ENCODE measurements at places on chromosomes 12 and 14.

GRCh38 chr12:47763481-47764346, 5.0 kb upstream of the RAPGEF3 start:
- DNase-seq, result no peak

GRCh38 chr12:104764225-104765091, 193.6 kb downstream of the SLC41A2 start:
- DNase-seq, result no peak

- DNase-seq, result no peak
Observed at GRCh38 chr14:77044783-77045237, 16.3 kb upstream of the IRF2BPL start.

DNA sequence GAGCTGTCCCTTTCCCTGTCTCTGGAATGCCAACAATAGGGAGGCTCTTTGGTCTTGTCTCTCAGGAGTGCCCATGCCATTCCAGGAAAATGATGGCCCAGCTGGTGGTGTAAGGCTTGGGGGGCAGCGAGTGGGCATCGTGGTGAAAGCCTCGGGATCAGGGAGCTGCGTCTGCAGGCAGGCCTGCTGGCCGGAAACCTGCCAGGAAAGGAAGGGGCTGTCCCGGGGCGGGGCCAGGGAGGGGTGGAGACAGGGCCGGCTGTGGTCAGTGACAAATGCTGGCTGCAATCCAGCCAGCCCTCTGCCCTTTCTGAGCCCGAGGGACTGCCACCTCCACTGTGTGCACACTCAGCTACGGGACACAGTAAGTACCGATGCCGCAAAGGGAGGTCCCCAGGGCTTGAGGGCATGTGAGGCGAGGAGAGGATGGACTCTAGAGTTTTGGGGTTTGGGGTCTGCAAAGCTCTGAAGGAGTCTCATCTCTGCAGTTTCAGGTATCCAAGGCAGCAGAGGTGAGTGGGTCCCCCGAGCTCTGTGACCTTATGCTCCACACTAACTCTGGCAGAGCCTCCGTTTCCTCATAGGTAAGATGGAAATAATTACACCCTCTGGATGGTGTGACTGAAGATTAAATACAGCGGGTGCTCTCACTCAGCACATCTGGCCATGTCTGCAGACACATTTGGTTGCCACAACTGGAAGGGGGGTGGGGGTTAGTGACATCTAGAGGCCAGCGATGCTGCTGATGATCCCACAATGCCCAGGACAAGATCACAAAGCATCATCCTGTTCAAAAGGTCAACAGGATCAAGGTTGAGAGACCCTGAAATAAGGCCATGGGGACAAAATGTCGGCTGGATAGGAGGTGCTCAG, at the start of gene SERPINA5:
SERPINA5 (plus strand) TSS at position 300 of the 873 bp plus-strand sequence. CDS start 5,937 bp downstream, outside the sequence.
- DNase-seq, result peak; percentile 34

GRCh38 chr14:55382483-55382882, 29.1 kb downstream of the ATG14 start:
- DNase-seq, result no peak

DNA sequence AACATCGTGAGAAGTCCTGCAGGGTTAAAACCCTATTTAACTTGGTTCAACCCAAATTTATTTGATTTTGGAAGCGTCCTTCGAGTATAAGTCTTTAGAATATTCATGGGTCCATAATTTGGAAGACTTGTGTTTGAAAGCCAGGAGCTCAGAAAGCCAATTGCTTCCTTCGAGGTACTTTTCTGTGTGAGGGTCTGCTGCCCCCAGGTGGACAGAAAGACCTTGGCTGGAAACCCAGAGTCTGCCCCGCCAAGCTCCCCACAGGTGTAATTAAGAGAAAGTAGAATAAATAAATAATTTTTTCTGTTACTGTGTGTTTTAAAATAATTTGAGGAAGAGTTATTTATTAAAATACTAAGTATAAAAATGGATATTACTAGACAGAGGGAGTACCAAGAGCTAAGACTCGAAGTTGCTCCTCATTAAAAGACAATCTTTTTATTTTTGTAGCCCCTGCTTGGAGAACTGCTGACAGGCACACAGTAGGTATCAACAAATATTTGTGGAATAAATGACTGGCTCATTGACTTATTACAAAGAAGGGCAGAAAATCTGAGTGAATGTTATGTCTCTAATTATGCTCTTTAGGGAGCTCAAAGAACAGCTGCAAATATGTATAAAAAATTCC, 105.8 kb downstream of the PAH start:
- no peak for DNase-seq

DNA sequence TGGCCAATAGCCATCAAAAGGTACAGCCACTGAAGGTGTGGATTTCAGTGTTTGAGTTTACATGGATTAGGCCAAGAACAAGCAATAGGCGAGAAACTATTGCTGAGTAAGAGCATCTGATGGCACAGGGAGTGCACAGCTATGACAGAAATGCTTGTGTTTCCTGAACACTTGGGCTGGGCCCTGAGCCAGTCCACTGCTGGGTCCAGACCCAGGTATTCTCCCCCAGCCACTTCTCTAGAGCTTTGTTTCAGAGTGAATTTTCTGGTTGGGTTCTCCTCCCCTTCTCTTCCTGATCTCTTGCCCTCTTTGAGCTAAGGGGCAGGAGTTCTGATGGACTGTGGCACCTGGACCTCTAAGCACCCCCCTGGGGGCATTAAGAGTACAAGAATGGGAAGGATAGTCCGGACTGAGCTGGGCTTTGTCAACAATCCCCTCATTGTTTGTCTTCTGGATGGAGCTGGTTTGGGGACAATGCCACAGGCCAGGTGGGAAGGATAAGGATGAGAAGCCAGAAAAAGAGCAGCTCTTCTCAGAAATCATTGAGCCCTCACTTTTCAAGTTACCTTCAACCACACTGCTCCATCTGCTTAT, 8.3 kb downstream of the HOXC5 start:
- DNase-seq, result no peak

- DNase-seq, result no peak
Observed at GRCh38 chr12:30926243-30927221, at the start of gene TSPAN11. TSPAN11 (plus strand) TSS chr12:30926748; CDS start chr12:30953992, 27,244 bp downstream.

DNA sequence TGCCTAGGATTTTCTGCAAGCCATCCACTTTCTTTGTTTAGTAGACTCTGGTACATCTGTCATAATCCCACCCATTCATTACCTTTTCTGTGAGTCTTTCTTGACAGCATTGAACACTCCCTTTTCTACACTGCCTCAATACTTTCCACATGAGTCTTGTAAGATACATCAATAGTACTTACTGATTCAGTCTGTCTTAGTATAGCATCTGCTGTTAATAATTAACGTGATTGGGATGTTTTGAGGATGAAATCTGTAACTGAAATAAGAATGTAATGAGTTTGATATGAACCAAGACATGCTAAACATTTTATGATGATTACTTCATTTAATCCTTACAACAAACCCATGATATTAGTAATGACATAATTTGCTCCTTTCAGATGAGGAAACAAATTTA, 196.2 kb upstream of the FOXG1 start:
- DNase-seq, result no peak

DNA sequence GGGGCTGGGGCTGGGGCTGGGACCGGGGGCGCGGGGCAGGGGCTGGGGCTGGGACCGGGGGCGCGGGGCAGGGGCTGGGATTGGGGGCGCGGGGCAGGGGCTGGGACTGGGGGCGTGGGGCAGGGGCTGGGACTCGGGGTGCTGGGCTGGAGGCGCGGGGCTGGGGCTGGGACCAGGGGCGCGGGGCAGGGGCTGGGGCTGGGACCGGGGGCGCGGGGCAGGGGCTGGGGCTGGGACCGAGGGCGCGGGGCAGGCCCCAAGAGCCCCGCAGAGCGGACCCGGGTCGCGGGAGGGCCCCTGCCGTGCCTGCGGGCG, 452 bp downstream of the P2RX2 start:
- no peak for DNase-seq

DNA sequence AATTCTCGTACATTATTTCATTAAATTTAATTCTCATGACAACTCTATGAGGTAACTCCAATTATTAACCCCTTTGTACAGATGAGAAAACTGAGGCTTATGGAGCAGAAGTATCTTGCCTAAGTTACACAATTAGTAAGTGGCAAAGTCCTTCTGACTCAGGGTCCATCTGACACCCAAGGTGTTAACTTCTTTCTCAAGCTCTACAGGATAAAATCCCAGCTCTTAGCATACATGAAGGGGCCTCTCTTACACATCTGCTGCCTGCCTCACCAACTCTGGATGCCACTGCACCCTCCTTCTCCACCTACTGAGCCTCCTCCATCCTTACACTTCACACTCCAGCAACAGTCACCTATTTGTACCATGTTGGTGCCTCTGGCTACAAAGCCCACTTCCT, 4.3 kb upstream of the KRT72 start:
- no peak for DNase-seq

DNA sequence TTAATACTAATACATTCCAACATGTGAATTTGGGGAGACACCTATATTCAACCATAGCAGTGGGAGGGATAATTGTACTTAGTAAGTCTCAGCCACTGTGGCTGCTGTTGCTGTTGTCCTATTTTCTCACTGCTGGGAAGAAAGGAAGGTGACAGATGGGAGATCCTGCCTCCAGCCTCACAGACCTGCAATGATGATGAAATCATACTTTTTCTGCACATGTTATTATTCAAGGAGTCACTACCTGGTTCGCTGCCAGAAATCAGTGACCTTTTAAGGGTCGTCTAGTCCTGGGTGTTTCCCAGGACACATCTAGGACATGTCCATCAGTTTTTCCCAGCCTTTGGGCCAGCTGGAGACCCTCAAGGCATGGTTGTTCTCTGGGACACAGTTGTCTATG, 106.2 kb upstream of the RPH3A start:
- DNase-seq, result no peak

DNA sequence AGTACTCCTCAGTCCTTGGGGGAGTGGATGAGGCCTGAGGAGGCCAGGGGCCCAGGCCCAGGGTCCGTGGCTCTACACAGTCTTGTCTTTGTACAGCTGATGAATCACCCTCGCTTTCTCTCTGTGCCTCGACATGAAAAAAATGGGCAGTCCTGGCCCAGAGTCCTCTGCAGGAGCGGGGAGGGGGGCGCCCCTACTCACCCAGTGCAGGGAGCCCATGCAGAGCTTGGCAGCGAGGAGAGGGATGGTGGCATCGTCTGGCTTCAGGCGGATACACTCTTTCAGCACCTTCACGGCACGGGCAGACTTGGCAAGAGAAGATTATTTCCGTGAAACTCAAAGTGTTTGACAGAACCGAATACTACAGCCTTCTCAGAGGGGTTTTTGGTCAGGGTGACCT, 159.3 kb downstream of the TTC7B start:
- DNase-seq, result no peak

- DNase-seq, result no peak
Observed at GRCh38 chr12:26696613-26697092, 136.3 kb downstream of the ITPR2 start.

DNA sequence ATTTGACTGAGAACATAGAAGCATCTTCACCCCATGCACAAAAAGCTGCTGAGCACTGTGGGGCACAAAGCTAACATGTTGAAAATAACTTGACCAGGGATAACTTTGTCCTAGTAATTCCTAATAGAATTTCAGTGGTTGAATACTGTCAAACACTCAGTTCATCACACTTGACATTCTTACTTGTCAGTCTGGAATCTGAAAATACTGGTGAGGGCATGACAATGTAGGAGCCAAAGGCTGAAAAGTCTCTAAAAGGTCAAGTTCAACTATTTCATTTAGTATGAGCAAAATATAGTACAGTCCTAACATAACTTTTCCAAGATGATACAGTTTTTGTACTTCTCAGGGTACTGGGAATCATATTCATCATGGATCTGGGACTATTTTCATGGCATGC, 504.4 kb upstream of the LMO3 start:
- DNase-seq, result no peak

GRCh38 chr14:24270537-24271133, 762 bp downstream of the RABGGTA start:
- no peak for DNase-seq

GRCh38 chr14:33165144-33165925, 226.7 kb downstream of the NPAS3 start:
- DNase-seq, result peak; percentile 12

- DNase-seq, result no peak
Observed at GRCh38 chr12:12244341-12244740, 22.5 kb downstream of the LRP6 start.

- no peak for DNase-seq
Observed at GRCh38 chr12:13337791-13338190, 141.3 kb downstream of the EMP1 start.

- DNase-seq, result no peak
Observed at GRCh38 chr12:133256321-133256720, 20.6 kb upstream of the ANHX start.

DNA sequence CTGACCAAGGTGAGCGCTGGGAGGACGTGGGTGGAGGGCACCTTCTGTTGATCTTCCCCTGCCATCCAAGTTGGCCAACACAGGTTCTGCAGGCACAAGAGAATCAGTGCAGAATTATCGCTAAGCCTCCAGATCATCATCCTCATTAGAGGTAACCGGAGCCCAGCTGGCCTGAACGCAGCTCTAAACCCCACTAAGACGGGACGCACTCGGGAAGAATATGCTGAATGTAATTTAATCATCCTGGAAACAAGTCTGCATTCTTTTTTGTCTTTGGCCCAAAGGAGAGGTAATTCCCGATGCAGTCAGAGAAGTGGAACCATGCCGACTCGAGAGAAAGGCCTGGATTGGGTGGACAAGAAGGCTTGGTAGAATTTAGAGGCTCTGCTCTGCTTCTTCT, 111.0 kb upstream of the GSC start:
- no peak for DNase-seq

GRCh38 chr14:68148763-68149162, 329.2 kb downstream of the RAD51B start:
- no peak for DNase-seq

GRCh38 chr12:27048822-27049752, 26.7 kb downstream of the MED21 start:
- DNase-seq, result peak; percentile 8

GRCh38 chr12:118330421-118331018, 42.2 kb downstream of the TAOK3 start:
- no peak for DNase-seq

- no peak for DNase-seq
Observed at GRCh38 chr12:68081561-68081960, 78.0 kb downstream of the IFNG start.

DNA sequence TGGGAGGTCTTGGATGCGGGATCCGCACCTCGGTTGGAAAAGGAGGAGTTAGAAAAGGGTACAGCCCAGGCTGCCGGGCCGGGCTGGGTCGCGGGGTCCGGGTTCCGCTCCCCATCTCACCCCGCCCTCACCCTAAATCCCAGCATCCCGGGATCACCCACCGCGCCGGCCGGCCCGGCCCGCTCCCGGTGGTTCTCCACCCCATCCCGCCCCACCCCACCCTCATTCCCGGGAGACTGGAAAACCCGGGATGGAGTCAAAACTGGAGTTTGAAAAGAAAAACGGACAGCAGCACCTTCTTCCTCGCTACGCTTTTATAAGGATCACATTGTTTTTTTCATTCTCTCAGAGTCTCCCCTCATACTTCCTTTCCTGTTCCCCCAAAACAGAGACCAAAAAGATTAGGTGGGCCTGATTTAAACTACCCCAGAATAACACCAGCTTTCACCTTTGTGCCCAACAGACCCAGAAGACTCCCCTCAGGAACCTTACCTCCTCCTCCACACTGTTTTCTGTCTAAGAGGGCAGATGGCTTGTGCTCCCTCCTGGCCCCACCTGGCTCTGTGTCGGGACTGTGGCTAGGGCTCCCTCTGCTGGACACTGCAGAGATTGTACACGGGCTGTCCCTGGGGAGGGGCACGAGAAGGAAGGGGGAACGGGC, 2.8 kb downstream of the GLI1 start:
- DNase-seq, result peak; percentile 95
